ENCODE measurements at places on chromosomes 2 and 18. TPM values are rescaled to one million over a fixed set of nuclear protein-coding genes. Genes with fewer than 3 reads are reported as not detected.

DNA sequence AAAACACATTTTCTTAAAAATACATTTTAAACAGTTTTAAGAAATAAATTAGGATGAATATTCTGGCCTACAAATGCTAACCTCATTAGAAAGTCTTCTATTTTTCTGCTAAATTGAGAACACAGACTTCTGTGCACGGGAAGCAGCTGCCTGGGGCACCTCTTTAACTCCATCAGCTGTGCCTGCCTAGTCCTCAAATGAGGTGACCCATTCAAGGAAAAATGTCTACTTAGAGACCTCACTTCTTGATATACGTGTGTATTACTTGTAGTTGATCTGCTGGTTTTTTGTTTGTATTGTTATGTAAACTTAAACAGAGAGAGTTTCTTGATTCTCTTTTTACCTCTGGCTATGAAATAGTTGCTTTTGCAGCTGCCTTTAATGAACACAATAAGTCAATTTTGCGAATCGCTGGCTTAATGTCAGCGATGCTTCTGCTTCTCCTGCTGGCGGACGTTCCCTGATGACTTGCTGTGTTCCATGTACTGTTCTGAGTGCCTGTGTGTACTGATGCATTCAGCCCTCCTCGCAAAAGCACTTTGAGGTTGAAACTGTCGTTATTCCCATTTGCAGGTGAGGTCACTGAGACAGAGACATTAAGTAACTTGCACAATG lies 88.7 kb upstream of the TXNDC2 start:
- DNase-seq, result no peak

- no peak for DNase-seq
Measured at GRCh38 chr2:11977766-11978524, 231.5 kb downstream of the LPIN1 start.

- peak; percentile 59 for DNase-seq
Measured at GRCh38 chr18:48940854-48941611, 9.7 kb downstream of the SMAD7 start.

The EPB41L3 gene
- 34.0 TPM for total RNA-seq

The MTX2 gene
- 22.3 TPM for total RNA-seq

The PDE1A gene
- 27.8 TPM for total RNA-seq

- DNase-seq, result no peak
Measured at GRCh38 chr18:78639006-78639950, 340.3 kb upstream of the SALL3 start.

The TUBA4B gene
- not detected for total RNA-seq

The SSB gene
- total RNA-seq, result 67.9 TPM

DNA sequence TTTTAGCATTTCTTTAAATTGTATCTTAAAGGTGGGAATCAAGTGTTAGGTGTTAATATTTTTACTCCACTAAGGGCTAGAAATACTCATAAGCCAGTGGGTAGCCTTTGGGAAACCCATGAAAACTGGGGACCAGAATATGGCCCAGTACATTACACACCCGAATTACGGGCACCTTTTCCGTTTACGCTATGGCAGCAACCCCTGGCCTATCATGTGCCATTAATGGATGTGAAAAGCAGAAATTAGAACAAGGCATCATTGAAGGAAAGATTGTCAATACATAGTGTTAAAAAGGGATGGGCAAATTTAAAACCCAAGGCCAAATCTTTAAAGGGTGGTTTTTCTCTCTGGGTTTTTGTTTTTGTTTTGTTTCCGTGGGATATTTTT lies 781 bp downstream of the FARP2 start:
- DNase-seq, result no peak

- DNase-seq, result no peak
Measured at GRCh38 chr2:108316461-108317258, 28.0 kb downstream of the SULT1C2 start.

- no peak for DNase-seq
Measured at GRCh38 chr2:45394216-45394615, 216.9 kb downstream of the SRBD1 start.

The TCF23 gene
- 0.12 TPM for total RNA-seq

- no peak for DNase-seq
Measured at GRCh38 chr2:854460-854859, 96.2 kb upstream of the SNTG2 start.

The LYPD6 gene
- 30.1 TPM for total RNA-seq

The GCG gene
- 0.17 TPM for total RNA-seq

DNA sequence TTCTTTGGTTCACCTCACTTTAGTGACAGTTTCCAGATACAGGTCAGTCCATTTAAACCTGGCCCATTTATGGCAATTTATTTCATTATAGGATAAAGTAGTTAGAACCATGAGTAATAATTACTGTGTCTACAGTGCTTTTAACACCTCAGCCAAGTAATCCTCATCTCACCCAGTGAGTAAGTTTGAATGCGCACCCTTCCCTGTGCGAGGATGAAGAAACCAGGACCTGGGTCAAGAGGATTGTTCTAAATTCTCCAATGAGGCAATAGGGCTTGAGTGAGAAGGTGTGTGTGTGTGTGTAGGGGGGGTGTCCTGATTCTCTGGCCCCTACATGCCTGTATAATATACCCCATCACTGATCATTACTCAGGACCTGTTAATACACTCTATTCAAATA lies 854 bp upstream of the MYO1B start:
- no peak for DNase-seq

DNA sequence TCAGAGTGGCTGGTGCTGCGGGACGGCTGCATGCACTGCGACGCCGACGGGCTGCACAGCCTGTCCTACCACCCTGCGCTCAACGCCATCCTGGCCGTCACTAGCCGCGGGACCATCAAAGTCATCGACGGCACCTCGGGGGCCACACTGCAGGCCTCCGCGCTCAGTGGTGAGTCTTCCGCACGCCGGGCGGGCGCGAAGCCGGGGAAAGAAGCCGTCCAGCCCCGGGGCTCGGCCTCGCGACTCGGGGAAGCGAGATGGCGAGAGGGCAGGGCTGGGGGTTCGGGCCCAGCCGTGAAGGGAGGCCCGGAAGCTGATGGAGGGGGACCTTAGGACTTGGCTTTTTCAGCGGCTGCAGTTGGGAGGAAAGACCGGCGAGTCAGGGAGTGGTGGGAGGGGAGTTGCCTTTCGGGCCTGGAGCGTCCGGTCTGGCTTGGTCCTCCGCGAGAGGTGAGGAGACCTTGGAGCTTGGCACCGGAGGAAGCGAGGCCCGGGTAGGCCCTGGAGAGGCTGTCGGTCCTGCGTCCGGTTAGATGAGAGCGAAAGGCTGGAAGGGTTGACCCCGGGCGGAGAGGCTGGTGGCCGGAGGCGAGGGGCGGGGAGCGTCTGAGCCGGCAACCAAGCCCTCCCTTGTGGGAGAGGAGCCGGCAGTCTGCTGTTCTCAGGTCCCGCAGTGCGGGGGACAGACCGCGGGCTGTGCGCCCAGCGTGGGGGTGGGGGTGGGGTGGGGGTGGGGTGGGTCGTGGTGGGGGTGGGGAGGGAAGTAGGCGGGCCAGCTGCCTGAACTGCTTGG lies 691 bp downstream of the BIRC6 start:
- peak; percentile 31 for DNase-seq

DNA sequence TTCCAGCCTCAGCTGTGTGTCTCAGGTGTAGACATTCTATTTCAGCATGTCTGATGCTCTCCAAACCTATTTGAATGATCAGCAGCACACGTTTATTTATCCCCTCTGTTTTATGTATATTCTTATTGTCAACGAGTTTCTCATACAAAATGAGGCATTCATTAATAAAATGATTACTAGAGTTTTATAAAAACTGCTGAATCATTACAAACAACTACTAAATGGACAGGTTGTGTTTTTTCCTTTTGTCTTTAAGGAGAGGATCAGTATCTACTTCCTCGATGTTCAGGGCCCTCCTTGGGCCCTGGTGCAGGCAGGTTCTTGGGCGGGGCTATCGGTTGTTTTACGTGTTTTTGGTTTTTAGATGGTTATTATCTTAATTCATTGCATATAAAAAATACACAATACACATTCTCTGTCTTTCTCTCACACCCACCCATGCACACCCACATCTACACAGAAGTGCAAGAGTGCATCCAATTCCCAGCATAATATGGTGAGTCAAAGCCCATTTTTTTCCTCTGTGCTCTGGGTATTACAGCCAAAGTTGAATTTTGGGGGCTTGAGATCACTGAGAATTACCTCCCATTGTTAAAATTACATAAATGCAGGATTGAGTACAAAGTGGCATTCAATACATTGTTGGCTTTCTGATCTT lies 24.2 kb downstream of the LPIN1 start:
- no peak for DNase-seq

The NT5C1B gene
- total RNA-seq, result not detected

The COL6A3 gene
- 258 TPM for total RNA-seq

DNA sequence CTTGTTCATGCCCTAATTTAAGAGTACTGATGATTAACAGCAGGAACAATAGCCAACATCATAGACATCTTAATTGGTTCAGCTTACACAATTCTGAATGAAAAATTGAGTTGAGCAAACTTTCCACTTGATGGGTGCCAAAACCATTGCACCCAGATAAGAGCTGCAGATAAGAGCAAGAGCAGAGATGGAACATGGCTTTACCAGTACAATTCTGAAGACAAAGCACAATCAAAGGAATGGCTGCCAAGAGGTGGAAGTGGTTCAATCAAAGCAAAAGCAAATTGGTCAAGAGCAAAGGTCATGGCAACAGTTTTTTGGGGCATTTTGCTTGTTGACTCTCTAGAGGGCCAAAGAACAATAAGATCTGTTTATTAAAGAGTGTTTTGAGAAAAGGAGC lies 65.6 kb upstream of the ATP5MC3 start:
- no peak for DNase-seq

The DNER gene
- total RNA-seq, result 0.43 TPM

GRCh38 chr2:133264989-133265401 lies 303.3 kb downstream of the NCKAP5 start:
- no peak for DNase-seq
